Stimulated activated CD4-positive, alpha-beta T cell treated with anti-CD3 and anti-CD28 coated beads, Interleukin-2, amount 100 ng/mL, for 4 hours (primary cell): ENCODE measurements at places on chromosomes 2 and 18.

DNA sequence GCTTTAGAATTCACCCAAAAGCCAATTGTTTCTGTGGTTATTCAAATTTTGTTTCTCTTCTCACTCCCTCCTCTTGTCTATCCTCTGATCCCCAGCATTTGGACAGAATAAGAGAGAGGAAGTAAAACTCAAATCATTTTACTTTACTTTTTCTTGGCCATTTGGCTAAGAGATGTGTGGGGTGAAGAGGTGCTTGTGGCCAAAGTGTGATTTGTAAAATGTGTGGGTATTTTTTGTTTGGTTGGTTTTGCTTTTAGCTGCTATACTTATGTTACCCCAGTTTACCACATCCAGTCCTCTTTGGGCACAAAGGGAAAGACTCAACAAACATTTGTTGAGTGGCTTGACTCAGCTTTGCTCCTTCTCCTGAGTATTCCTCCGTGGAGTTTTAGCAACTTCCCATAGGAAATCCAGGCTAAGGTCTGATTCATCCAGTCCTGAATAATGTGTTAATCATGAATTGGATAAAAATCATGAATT is 109.1 kb upstream of the CYP1B1 start:
- no peak for DNase-seq

- DNase-seq = no peak
Measured at GRCh38 chr2:159922563-159922962, 124.6 kb upstream of the CD302 start.

- peak; percentile 10 for DNase-seq
Measured at GRCh38 chr2:43609290-43609918, 13.6 kb upstream of the THADA start.

DNA sequence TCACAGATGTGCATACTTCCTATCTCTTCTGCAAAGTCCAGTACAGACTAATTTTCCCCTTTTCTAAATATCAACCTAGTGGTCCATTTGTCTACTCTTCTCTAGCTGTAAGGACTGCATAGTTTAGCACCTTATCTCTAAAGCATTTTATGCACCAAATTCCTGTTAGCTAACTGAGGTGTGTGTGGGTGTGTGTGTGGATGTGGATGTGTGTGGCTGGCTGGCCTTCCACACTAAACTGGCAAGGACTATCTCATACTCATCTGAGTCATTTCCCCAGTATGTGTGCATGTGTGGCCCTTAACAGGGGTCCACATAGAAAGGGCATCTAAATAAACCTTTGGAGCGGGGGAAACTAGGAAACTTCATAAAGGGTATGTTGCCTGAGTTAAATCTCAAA is 139.6 kb downstream of the TTC32 start:
- DNase-seq = no peak

GRCh38 chr18:58064406-58064998 is 20.5 kb downstream of the NEDD4L start:
- no peak for DNase-seq

- DNase-seq = no peak
Measured at GRCh38 chr18:53991805-53992204, 232.7 kb downstream of the MBD2 start.
